ENCODE measurements at places on chromosomes 4 and X. TPM values are rescaled to one million over a fixed set of nuclear protein-coding genes. Genes with fewer than 3 reads are reported as not detected.
A peak's percentile ranks its signal among the peaks of the same experiment; 100 is the strongest.

DNA sequence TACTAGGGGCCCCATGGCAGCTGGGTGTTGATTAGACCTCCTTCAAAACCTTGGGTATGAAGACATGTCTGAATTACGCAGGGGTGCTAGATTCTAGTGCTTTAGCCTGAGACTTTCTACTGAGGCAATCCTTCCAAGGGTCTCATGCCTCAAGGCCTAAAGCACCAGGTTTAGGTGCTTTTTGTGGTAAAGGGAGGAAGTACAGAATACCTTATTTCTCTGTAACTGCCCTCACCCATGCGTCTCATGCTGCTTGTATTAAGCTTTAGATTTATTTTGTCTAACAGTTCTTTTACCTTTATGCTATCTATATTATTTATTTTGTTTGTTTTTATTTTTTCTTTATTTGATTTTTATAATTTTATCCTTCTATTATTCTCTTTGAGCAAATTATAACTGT, 190.2 kb upstream of the GK2 start:
- no peak overlapping the region for H3K4me3 ChIP-seq
- no peak overlapping the region for H3K27ac ChIP-seq
- H3K4me1 ChIP-seq, result no peaks in the 10 kb centered on the region
- H3K36me3 ChIP-seq, result no peaks in the 10 kb centered on the region
- H3K27me3 ChIP-seq, result no peaks in the 10 kb centered on the region
- no peak for DNase-seq

- H3K4me3 ChIP-seq, result peak overlapping the region; percentile 27
- H3K36me3 ChIP-seq, result no peaks in the 10 kb centered on the region
- H3K4me1 ChIP-seq, result peaks cover 4% of the 10 kb centered on the region
- no peak for DNase-seq
- H3K27ac ChIP-seq, result peak overlapping the region; percentile 90
Observed at GRCh38 chrX:130267956-130268448, 697 bp downstream of the ZNF280C start.

DNA sequence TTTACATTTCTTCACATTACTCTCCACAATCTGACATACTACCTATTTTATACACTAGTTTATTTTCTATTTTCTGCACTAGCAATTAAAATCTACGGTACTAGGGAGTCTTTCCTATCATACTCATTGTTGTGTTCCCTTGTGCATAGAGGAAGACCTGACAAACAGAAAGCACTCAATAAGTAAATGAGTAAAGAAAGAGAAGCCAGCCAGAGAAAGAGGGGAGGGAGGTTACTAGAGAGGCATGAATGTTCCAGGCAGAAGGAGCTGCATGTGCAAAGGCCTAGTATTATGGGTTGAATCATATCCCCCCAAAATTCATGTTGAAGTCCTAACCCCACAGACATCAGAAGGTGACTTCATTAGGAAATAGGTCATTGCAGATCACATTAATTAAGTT, 114.0 kb downstream of the ZAR1 start:
- peak overlapping the region; percentile 72 for H3K27ac ChIP-seq
- DNase-seq, result no peak
- no peak overlapping the region for H3K4me3 ChIP-seq
- peaks cover 20% of the 10 kb centered on the region for H3K4me1 ChIP-seq
- H3K27me3 ChIP-seq, result no peaks in the 10 kb centered on the region

DNA sequence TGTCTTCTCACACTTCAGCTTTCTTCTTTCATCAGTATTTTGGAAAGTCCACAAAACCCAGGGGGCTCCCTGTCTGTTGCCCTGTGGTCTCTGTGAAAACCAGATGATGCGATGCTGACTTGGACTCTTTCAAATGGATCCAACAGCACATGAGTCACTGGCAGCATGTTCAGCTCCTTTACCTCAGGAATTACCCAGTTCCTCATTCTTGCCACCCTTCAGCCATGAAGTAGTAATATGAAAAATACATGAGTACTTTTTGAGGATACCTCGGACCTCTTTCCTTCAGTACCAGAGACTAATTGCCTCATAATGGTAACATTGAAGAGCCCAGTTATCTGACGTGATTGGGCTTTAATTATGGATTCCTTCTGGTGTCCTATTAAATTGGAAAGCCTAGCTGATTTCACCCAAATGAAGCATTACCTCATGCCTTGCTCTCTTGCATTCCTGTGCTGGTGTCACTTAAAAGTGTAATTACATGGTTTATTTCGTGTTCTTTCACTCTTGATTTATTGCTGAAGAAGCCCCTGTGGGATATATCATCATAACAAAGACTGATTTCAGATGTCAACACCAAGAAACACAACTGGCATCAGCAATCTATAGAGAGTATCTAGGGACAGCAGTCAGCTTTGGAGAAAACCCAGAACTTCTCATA, 63.4 kb downstream of the NFKB1 start:
- DNase-seq, result no peak
- no peak overlapping the region for H3K4me3 ChIP-seq
- H3K36me3 ChIP-seq, result no peaks in the 10 kb centered on the region
- H3K27ac ChIP-seq, result no peak overlapping the region
- H3K4me1 ChIP-seq, result peaks cover 4% of the 10 kb centered on the region

- peaks cover 2% of the 10 kb centered on the region for H3K27me3 ChIP-seq
- DNase-seq, result no peak
- H3K27ac ChIP-seq, result no peak overlapping the region
- H3K36me3 ChIP-seq, result no peaks in the 10 kb centered on the region
- no peaks in the 10 kb centered on the region for H3K4me1 ChIP-seq
Observed at GRCh38 chr4:80173401-80173800, 23.9 kb upstream of the PRDM8 start.

DNA sequence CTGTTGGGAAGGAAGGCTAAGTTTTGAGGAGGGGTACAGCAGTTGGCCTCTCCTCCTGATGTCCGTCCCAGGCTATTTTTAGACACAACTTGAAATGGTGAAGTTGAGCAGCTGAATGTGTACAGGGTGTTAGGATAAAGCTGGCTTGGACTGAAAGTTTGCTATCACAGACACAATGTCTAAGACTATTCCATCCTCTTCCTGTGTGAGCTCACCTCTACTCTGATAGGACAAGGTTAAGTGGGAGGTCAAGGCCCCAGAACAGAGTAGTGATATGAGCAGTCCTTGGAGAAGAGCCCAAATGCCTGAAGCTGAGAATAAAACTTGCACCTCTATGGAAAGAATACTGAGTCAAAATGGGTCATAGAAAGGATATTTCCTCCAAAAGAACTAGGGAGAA, 4.1 kb downstream of the ATP1B4 start:
- no peaks in the 10 kb centered on the region for H3K36me3 ChIP-seq
- no peak for DNase-seq
- no peak overlapping the region for H3K4me3 ChIP-seq
- no peaks in the 10 kb centered on the region for H3K27me3 ChIP-seq

GRCh38 chr4:172601195-172601594, 567.4 kb upstream of the GALNT7 start:
- no peaks in the 10 kb centered on the region for H3K36me3 ChIP-seq
- no peaks in the 10 kb centered on the region for H3K4me1 ChIP-seq
- H3K27ac ChIP-seq, result no peak overlapping the region
- H3K27me3 ChIP-seq, result no peaks in the 10 kb centered on the region
- DNase-seq, result no peak

GRCh38 chr4:179200681-179201080, 1758.4 kb upstream of the AGA start:
- H3K4me3 ChIP-seq, result no peak overlapping the region
- H3K27me3 ChIP-seq, result no peaks in the 10 kb centered on the region
- H3K27ac ChIP-seq, result no peak overlapping the region
- H3K36me3 ChIP-seq, result no peaks in the 10 kb centered on the region
- no peaks in the 10 kb centered on the region for H3K4me1 ChIP-seq

DNA sequence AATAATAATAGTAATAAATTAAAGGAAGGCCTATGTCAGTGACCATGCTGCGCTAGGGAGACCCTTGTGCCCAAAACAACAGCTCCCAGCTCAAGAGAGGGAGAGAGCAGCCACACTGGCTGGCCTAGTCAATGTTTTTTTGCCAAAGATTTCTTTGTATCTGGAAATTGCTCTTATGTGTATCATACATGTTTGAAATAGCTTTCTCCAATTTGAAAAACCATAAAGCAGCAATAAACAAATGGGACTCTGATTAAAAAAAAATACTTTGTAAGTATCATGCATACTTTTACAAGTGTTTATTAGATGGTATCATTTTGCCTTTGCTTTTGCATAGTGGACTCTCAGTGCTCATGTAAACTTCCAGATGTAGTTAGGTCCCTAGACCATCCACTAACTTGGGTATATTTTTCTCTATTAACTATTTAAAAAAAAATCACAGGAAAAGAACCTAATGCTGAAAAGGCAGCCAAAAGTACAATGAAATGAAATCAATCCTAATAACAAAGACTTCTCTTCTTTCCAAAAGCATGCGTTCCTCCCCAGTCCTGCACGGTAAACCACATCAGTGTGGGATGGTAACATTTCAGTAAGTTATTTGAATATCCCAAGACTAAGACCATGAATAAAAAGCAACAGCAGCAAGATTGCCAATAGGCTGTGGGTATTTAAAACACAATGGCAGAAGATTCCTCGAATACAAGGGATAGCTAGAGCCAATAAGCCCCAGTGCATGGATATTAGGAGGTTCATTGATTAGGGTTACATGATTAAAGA, 117.6 kb downstream of the PALLD start:
- no peaks in the 10 kb centered on the region for H3K27me3 ChIP-seq
- H3K4me3 ChIP-seq, result no peak overlapping the region
- no peak for DNase-seq
- no peak overlapping the region for H3K27ac ChIP-seq
- H3K36me3 ChIP-seq, result no peaks in the 10 kb centered on the region

GRCh38 chr4:82437285-82438005, 7.1 kb downstream of the ENOPH1 start:
- H3K4me3 ChIP-seq, result no peak overlapping the region
- H3K4me1 ChIP-seq, result no peaks in the 10 kb centered on the region
- H3K27ac ChIP-seq, result peak overlapping the region; percentile 23

- no peak overlapping the region for H3K27ac ChIP-seq
- no peaks in the 10 kb centered on the region for H3K4me1 ChIP-seq
- H3K4me3 ChIP-seq, result no peak overlapping the region
- no peaks in the 10 kb centered on the region for H3K27me3 ChIP-seq
Observed at GRCh38 chr4:154559141-154559493, 3.7 kb upstream of the FGB start.

DNA sequence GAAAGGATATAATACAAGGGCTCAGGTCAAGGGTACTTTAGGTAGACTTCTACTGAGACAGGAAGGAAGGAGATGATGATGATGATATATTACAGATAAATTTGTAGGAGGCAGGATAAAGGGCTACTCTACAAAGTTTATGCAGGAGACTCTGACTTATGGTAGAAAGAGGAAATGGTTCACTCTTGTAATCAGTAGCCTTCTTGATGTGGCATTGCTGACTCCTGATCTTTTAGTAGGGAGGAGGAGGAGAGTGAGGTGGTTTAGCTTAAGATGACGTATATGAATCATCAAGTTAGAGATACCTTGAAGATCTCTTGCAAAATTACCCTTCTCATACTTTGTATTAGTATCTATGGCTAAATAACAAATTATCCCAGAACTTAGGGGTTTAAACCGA, 4.7 kb downstream of the BLTP1 start:
- H3K27ac ChIP-seq, result no peak overlapping the region
- no peak overlapping the region for H3K4me3 ChIP-seq
- peaks cover 7% of the 10 kb centered on the region for H3K4me1 ChIP-seq
- no peak for DNase-seq
- H3K36me3 ChIP-seq, result no peaks in the 10 kb centered on the region

- H3K36me3 ChIP-seq, result no peaks in the 10 kb centered on the region
- no peaks in the 10 kb centered on the region for H3K4me1 ChIP-seq
- no peak for DNase-seq
Observed at GRCh38 chrX:10665681-10666080, 45.3 kb upstream of the MID1 start.

GRCh38 chr4:94431388-94431787, 20.4 kb upstream of the PDLIM5 start:
- no peak for DNase-seq
- no peaks in the 10 kb centered on the region for H3K36me3 ChIP-seq
- no peaks in the 10 kb centered on the region for H3K27me3 ChIP-seq
- no peaks in the 10 kb centered on the region for H3K4me1 ChIP-seq
- no peak overlapping the region for H3K4me3 ChIP-seq

DNA sequence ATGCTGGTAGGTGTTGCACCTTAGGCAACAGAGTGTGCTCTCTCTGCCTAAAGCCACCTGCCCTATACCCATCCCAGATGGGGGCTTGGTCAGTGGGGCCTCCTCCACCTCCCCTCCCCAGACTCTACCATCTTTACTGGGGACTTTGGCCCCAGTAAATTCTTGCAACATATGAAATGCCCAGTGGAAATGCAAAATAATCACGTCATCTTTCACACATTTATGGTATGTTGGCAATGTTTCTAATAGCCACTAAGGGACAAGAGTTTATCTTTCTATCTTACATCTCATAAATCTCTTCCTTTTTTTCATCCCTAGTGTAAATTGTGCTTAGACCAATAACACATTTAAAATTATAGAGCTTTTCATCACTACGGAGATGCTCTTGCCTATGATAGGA, 103.0 kb upstream of the MAML3 start:
- no peaks in the 10 kb centered on the region for H3K36me3 ChIP-seq
- H3K4me3 ChIP-seq, result no peak overlapping the region
- peaks cover 41% of the 10 kb centered on the region for H3K4me1 ChIP-seq

DNA sequence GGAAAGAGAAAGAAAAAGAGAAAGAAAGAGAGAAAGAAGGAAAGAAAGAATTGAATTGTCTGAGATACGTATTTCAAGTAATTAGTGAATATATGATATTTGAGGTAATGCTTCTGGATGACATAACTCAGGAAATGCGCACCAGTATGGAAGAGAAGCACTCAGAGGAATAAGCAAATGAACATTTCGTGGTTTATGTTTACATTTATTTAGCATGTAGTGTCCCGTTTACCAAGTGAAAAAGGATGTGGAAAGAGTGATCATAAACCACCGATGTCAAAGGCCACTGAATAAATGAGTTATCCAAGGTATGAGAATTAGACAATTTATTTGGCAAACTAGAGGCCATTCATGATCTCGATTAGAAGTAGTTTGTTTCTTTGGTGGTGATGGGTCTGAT, 200.4 kb downstream of the ARAP2 start:
- no peaks in the 10 kb centered on the region for H3K4me1 ChIP-seq
- H3K27me3 ChIP-seq, result no peaks in the 10 kb centered on the region
- H3K4me3 ChIP-seq, result no peak overlapping the region
- DNase-seq, result no peak
- H3K36me3 ChIP-seq, result no peaks in the 10 kb centered on the region
- H3K27ac ChIP-seq, result no peak overlapping the region

- no peaks in the 10 kb centered on the region for H3K36me3 ChIP-seq
- no peaks in the 10 kb centered on the region for H3K27me3 ChIP-seq
- no peak for DNase-seq
- H3K4me3 ChIP-seq, result no peak overlapping the region
- no peak overlapping the region for H3K27ac ChIP-seq
Observed at GRCh38 chr4:74431113-74431826, 13.7 kb upstream of the AREG start.

GRCh38 chrX:46642145-46642544, 68.6 kb downstream of the CHST7 start:
- H3K4me1 ChIP-seq, result no peaks in the 10 kb centered on the region
- H3K27me3 ChIP-seq, result no peaks in the 10 kb centered on the region
- no peak overlapping the region for H3K4me3 ChIP-seq
- H3K27ac ChIP-seq, result no peak overlapping the region
- H3K36me3 ChIP-seq, result no peaks in the 10 kb centered on the region
- peak; percentile 12 for DNase-seq

- no peaks in the 10 kb centered on the region for H3K27me3 ChIP-seq
- H3K36me3 ChIP-seq, result no peaks in the 10 kb centered on the region
- no peak for DNase-seq
- H3K27ac ChIP-seq, result no peak overlapping the region
- no peaks in the 10 kb centered on the region for H3K4me1 ChIP-seq
Observed at GRCh38 chrX:50871922-50872453, 38.5 kb upstream of the BMP15 start.

Gene SLC9A7
- 8.1 TPM for total RNA-seq

Gene ART3
- 1.0 TPM for total RNA-seq

Gene PRSS12
- total RNA-seq, result 14.4 TPM

Gene NDNF
- total RNA-seq, result 27.5 TPM

Gene MAGED4
- total RNA-seq, result 59.1 TPM

Gene KLHL13
- 44.9 TPM for total RNA-seq

Gene SLC25A53
- total RNA-seq, result 6.8 TPM

Gene HERC6
- 6.9 TPM for total RNA-seq
